ENCODE measurements at places on chromosomes 11 and 22.
A peak's percentile ranks its signal among the peaks of the same experiment; 100 is the strongest.

GRCh38 chr11:115334932-115335788 lies 169.1 kb downstream of the CADM1 start:
- peak; percentile 56 for DNase-seq

GRCh38 chr22:37161443-37161842 lies 11.7 kb upstream of the IL2RB start:
- peak; percentile 43 for DNase-seq

GRCh38 chr11:71947498-71947897 lies 18.7 kb downstream of the RNF121 start:
- DNase-seq, result no peak

DNA sequence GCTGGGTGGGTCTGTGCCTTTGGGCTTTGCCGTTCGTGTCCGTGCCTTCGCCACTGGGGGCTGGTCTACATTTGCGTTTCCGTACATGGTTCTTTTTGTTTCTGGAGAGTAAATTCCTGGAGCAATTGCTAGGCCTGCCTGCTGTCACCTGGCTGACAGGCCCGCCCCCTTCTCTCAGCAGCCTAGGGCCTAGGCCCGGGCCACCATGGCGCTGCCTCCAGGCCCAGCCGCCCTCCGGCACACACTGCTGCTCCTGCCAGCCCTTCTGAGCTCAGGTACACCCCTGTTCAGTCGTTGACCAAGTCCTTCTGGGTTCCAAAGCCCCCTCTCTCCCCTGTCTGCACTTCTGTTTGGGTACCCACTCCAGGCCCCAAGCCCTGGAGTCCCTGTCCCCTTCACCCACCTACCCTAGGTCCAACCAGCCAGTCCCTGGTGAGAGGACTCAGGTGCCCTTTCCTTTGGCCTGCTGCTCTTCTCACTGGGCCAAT lies 649 bp downstream of the TMEM25 start:
- no peak for DNase-seq

DNA sequence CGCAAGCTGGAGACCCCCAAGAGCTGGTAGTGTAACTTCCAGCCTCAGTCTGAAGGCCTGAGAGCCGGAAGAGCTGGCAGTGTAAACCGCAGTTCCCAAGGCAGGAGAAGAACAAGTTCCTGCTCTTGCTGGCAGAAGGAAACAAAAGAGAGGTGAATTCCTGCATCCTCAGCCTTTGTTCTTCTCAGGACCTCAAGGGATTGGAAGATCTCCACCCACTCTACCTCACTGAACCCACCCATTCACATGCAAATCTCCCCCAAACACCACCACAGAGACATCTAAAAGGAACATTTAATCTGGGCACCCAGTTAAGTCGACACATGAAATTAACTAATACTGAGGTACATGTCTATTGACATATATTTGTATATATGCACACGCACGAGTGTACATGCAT lies 1310.3 kb downstream of the TBC1D22A start:
- DNase-seq, result no peak

DNA sequence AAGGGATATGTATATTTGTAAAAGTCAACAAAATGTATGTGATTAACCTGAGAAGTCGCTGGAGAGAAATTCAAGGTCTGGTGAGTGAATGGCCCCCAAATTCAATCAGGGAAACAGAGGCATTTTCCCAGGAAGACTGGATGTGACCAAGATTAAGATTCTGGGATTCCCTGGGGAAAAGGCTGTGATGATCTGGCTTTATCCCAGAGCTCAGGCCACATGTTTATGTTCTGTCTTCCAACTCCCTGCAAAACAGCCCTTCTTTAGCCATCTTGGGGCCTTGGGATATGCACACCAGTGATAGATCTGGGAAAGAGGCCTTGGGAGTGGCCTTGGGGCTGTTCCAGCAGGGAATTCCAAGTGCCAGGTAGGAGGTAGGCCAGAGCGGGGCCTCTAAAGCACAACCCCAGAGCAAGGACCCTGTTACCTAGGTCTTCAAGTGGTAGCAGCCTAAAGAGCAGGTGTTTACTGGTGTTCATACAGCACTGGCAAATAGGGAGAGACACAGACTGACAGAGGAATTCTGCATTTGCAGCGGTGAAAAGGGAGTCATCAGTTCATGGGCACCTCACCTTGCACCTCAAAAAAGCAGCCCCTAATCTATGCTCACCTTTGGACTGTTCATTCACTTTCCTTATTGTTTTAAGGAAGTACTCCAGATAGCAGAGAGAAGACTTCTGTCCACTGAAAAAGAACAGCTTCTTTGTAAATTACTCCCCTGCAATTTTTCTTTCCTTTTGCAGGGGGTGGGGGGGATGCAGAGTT lies 312.4 kb downstream of the BUD13 start:
- DNase-seq, result no peak

- no peak for DNase-seq
These were observed 429.6 kb downstream of the METTL15 start for GRCh38 chr11:28537822-28538221.

GRCh38 chr11:63837739-63838138 lies 1.2 kb upstream of the MARK2 start:
- no peak for DNase-seq

DNA sequence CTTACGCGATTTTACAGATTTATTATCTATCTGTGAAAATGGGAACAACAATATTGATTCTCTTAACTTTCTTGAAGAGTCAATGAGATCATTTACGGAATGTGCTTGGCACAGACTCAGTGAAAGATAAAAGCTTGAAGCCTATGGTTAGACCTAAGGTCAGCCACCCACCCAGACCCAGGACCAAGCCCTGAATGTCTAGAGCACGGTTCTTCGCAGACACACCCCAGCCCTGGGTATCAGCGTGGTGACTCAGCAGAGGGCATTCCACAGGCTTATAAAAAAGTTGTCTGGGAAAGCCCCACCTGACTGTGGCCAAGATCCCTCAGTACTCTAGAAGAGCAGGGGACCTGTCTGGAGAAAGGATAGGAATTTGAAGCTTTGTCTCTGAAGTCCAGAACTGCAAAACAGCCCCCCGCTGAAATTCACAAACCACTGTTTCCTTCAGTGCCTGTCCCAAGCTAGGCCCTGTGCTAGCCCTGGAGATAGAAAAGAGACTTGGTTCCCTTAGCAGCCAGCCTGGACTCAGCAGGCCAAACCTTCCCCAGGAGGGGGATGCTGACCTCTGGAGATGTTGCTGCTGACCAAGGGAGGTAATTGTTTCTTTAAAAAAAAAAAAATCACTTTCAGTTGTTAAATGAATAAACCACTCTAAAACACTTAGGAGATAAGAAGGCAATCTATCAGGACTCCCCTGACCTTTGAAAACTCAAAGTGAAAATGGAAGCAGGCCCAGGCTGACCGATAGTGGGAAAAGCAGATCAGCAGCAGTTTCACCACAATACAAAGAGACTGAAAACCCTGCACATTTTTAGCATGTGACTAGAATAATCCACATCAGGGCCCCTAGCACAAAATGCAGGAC lies 114.0 kb downstream of the ABTB2 start:
- DNase-seq, result no peak

DNA sequence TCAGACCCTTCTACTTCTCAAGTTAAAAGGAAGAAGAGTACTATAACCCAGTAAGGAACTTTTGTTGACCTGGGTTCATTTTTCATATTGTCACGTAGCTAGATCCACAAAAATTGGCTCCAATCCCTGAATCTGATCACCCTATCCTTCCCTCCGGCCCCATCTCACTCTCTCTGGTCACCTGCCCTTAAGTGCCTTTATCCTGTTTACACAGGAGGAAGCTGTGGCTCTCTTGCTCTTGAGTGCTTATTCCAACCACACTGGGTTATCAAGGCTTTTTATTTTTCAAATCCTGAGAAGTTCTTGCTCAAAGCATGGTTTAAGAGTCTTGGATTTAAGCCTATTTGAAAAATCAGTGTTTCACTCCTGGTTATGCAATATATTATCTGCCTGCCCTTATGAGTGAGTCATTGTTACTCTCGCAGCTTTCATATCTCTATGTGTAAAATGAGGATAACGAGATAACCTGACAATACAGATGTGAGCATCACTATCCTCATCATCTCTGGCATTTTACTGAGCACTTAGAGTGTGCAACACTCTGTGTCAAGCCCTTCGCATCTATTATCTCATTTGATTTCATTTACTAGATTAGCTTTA lies 293.9 kb downstream of the GUCY1A2 start:
- DNase-seq, result no peak

GRCh38 chr22:22427542-22428065 lies 80.9 kb downstream of the ZNF280B start:
- DNase-seq, result no peak

- DNase-seq, result no peak
These were observed 1.6 kb downstream of the TMEM135 start for GRCh38 chr11:87039371-87039770.

GRCh38 chr22:26593763-26594162 lies 3.8 kb upstream of the TPST2 start:
- no peak for DNase-seq

DNA sequence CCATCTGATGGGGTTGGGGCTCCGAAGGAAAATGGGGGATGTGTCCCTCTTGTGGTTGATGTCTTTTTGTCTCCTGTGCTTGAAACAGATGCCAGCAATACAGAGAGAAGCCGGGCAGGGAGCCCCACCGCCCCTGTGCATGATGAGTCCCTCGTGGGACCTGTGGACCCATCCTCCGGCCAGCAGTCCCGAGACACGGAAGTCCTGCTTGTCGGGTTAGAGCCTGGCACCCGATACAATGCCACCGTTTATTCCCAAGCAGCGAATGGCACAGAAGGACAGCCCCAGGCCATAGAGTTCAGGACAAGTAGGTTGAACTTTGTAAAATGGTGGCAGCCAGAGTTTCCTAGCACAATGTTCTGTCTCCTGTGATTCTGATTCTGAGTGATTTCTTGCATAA lies 91.7 kb upstream of the OR4B1 start:
- DNase-seq, result no peak

GRCh38 chr11:57899378-57899777 lies 124.3 kb upstream of the OR9Q1 start:
- no peak for DNase-seq
